Activated naive CD4-positive, alpha-beta T cell treated with Interleukin-2 at 50 U/mL for 16 hours (primary cell): ENCODE measurements at places on chromosomes 2 and 18.

- no peak for DNase-seq
These were observed 901 bp upstream of the MFSD6 start for GRCh38 chr2:190407246-190407661.

- no peak for DNase-seq
These were observed 203.3 kb downstream of the TCF4 start for GRCh38 chr18:55384551-55385275.

GRCh38 chr2:241868661-241869081 lies 858 bp upstream of the RTP5 start:
- DNase-seq = no peak

DNA sequence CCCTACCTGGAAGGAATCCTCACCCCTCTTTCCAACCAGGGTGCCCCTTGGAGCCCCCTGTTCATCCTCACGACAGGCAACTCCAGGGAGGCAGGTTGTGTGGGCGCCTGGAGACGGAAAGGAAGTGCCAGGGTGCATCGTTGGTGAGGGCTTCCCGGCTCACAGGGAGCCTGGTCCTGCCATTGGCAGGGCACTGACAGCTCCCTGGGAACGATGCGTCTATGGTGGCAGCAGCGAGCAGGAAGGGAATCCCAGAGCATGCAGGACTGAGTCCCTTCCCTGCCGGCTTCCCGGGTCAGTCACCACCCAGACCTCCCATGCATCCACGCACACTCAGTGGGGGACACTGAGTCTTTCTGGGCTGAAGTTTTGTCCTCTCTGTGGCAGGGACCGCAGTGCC lies 117.6 kb downstream of the INHBB start:
- no peak for DNase-seq

- DNase-seq = no peak
These were observed 162.9 kb downstream of the MTCL1 start for GRCh38 chr18:8868276-8868675.
